Activated T-helper 17 cell treated with anti-CD3 and anti-CD28 coated beads, Interleukin-2, amount 50 U/mL, for 72 hours (primary cell): ENCODE measurements at places on chromosomes 1 and 21.

DNA sequence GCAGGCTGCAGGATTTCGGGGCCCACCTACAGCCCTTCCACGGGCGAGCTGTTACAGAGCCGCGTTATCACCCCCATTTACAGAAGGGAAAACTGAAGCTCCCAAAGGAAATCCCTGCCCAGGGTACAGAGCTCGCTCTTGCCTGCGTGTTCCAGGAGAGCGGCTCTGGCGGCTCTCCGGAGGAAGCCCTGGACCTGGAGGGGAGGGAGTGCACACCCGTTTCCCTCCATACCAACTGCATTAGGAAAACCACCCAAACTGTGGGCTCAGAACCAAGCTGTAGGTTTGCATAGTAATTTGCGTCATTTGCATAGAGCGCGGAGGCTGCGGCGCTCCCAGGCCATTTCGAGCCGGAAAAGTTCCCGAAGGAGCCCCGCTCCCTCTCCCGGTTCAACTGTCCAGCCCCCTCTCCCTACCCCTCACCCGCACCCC lies 24.7 kb upstream of the ADGRB2 start:
- ATAC-seq = peak; percentile 64

DNA sequence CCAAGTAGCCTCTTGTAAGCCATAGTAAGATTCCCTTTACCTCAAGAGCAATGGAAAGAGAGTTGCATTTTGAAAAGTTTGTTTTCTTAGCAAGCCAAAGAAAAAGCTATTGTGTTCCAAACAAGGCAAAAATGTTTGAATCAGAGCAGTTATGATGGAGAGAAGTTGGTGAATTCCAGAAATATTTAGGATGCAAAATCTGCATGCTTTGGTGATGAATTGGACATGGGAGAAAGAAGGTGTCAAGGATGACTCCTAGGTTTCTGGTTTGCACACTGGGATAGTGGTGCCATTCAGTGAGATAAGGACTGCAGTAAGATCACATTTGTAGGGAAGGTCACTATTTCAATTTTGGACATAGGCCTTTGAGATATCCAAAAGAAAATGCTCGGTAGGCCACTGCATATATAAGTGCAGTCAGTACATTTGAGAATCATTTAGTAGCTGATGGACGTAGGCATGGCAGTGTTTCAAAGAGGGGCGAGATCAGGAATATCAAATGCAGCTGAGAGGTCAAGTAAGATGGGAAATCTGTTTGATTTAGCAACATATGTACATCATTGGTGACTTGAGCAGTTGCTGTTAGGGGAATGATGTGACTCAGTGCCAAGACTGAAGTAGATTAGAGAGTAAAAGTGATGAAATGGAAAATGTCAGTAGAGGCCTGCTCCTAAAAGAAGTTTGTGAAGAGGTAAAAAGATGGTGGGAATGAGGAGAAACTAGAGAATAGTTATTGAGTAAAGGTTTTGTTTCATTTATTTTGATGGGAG lies 33.9 kb upstream of the GPR25 start:
- no peak for ATAC-seq

DNA sequence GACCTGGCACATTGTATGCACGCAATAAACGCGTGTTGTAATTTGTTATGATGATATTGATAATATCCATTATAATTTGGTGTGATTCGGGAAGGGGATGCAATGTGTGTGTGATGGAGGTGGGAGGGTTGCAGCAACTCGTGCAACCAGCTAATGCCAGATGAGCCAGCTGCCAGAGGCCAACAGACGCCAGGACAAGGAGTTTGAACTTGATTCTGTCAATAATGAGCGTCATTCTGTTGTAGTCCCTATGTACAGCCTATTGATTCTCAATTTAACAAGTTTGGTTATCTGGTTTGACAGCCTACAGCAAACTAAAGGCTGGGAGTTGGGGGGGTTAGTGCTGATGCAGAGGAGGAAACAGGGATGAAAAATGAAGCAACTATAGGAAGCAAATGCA lies 35.5 kb downstream of the TIAM1 start:
- no peak for ATAC-seq

- no peak for ATAC-seq
These were observed 32.4 kb upstream of the SRP9 start for GRCh38 chr1:225745273-225745672.

- ATAC-seq = no peak
These were observed 2.7 kb downstream of the COLGALT2 start for GRCh38 chr1:184034761-184035379.

- no peak for ATAC-seq
These were observed 3.0 kb upstream of the ID3 start for GRCh38 chr1:23562137-23562876.

- no peak for ATAC-seq
These were observed 249.3 kb upstream of the DUSP10 start for GRCh38 chr1:221991221-221991620.

- ATAC-seq = no peak
These were observed 11.2 kb upstream of the VPS45 start for GRCh38 chr1:150056407-150056806.
